ENCODE measurements at places on chromosomes 1 and 21.

- DNase-seq: no peak
Measured at GRCh38 chr1:59238993-59239392, 57.9 kb upstream of the FGGY start.

DNA sequence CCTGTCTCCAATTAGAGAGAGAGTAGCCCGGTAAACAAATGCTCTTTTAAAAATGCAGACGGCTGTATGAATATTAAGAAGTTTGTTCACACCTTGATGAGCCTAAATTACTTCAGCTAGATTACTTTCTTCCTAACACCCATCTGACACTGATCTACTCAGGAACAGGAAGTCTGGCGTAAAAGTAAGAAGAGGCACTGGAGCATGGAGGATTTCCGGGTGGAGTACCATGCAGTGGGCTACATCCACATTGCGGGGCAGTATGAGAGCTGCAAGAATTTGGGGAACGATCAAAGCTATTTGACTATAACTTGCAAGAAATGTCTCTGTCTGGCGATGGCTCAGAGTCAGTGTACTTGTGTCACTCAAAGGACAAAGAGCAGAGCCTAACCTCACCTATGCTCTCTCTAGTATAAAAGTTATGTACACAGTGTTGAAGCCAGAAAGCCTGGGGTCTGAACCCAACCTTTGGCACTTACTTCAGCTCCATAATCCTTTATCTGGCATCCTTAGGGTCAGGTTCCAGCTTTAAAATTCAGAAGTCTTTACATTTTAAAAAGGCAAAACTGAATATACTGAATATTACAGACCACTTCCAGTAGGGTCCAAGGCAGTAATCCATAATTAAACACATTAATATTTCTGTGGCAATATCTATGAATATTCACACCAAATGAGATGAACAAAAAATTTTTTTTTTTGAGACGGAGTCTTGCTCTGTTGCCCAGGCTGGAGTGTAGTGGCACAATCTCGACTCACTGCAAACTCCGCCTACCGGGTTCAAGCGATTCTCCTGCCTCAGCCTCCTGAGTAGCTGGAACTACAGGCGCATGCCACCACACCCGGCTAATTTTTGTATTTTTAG lies 7.9 kb upstream of the GNPAT start:
- DNase-seq: no peak

DNA sequence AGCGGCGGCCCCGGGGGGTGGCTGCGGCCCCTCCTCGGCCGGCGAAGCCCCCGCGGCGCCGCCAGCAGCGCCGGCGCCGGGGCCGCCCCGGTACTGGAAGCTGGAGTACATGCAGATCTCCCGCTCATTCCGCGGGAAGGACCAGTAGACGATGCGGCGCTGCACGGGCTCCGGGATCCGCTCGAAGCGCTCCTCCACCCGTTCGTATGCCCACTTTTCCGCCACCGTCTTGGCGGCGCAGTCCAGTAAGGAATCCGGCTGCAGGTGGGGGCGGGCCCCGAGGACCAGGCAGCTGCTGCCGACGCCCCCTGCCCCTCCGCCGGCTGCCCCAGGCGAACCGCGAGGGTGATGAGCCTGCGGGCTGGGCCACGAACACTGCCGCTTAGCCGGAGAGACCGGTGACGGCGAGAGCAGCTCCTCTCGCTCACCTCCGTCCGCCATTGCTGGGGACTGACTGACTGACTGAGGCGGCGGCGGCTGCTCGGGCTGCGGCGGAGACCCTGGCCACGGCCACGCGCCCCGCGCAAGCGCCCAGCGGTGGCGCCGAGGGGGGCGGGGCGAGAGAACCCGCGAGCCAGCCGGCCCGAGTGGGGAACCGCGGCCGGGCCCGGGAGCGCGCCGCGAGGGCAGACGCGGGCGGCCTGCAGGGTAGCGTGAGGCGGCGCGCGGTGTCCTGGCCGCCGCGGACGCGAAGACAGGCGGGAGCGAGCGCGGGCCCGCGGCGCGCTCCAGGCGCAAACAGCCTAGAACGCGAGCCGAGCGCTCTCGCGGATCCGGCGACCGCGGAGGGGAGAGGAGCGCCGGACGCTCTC lies at the start of gene ZSWIM5:
TSS of gene ZSWIM5 (minus strand) at position 696 of the 812 bp plus-strand sequence. CDS start at position 441, 255 bp downstream.
- peak; percentile 50 for DNase-seq

DNA sequence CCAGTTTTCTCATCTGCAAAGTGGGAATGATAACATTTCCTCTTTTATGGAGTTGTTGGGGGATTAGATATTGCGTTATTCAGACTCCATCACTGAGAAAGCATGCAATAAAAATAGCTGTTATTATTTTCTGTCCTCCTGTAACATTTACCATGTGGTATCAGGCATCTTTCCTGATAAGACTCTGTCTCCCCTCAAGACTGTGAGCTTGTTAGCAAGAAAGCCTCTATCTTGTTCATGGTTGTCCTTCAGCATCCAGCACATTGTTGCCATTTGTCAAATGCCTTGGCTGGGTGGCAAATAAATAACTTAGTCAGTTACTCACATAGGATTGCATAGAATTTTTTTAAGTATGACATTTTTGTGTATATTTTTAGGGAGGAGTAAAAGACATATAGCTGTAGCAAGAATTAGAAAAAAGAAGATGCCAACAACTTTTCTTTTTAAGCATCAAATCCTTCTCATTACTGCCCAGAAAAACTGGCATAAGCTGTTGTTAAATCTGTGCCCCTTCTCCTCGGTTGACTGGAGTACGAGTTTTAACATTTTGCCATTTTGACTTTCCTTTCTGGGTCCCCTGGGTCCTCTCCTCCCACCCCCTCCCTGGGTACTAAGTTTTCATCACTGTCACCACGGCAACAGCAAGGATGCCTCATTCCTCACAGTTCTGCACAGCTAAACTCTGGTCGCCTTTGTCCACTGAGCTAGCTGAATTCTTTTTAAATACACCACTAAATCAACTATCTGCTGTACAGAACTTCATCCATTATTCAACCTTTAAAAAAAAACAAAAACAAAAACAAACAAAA lies 1.0 kb upstream of the JAM2 start:
- no peak for DNase-seq

- DNase-seq: no peak
Measured at GRCh38 chr1:91742848-91743292, 143.1 kb downstream of the TGFBR3 start.

- no peak for DNase-seq
Measured at GRCh38 chr21:17527711-17528110, 14.9 kb downstream of the CXADR start.

- no peak for DNase-seq
Measured at GRCh38 chr21:35868005-35868868, 192.1 kb downstream of the SETD4 start.

DNA sequence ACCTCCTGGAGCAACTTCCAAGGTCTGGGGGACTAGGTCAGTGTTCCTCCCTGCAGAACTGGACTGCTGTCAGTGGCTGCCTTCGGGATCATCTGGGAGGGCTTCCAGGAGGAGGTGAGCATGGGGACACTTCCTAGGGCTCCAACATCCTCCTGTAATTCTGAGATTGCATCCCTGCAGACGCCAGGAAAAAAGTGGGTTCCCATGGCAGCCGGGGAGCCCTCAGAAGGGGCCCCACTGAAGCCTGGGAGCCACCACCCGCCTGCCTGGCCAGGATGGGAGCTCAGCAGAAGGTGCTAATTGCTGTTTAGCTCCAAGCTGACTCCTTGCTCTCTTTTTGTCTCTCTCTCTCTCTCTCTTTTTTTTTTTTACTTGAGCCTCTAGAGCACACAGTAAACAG lies 16.1 kb upstream of the ARF1 start:
- no peak for DNase-seq

DNA sequence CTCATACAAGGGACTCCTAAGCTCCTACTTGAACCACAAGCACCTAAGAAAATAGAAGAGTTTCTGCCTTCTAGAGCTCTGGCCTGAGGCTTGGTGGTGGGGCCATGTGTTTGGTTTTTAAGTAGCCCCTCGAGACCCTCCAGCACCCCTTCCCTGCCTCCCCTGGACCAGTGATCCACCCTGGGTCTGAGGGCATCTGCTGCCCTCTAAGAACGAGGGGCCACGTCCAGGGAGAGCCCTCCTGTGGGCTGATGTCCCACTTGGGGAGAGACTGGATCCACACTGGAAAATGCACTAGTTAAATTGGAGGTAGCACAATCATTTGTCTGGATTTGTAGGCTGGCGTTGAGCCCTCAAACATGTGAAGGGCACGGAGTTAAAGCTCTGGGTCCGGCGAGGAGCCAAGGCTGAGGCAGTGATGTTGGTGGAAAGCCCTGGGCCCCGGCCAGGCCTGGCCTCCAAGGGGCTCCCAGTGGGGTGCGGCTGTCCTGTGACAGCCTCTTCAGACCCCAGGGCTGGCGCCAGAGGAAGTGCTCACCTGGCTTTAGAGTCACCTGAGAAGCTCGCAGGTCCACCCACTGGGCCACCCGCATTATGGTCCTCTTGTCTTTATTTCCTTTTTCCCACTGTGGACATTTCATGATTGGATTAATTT lies 65.2 kb downstream of the SLC37A1 start:
- no peak for DNase-seq

Data from left renal pelvis (tissue), 4 donors.